Naive thymus-derived CD4-positive, alpha-beta T cell (primary cell): ENCODE measurements at places on chromosomes 2 and 18. TPM values are rescaled to one million over a fixed set of nuclear protein-coding genes. Genes with fewer than 3 reads are reported as not detected.

DLGAP1 gene
- total RNA-seq = not detected

PHOSPHO2 gene
- 6.3 TPM for total RNA-seq

CDK15 gene
- not detected for total RNA-seq

C2orf92 gene
- 21.0 TPM for total RNA-seq

- H3K27me3 ChIP-seq = no peaks in the 10 kb centered on the region
- H3K36me3 ChIP-seq = no peaks in the 10 kb centered on the region
- H3K27ac ChIP-seq = no peak overlapping the region
- H3K4me1 ChIP-seq = no peaks in the 10 kb centered on the region
Observed at GRCh38 chr18:37684183-37684582, 118.6 kb upstream of the CELF4 start.

DNA sequence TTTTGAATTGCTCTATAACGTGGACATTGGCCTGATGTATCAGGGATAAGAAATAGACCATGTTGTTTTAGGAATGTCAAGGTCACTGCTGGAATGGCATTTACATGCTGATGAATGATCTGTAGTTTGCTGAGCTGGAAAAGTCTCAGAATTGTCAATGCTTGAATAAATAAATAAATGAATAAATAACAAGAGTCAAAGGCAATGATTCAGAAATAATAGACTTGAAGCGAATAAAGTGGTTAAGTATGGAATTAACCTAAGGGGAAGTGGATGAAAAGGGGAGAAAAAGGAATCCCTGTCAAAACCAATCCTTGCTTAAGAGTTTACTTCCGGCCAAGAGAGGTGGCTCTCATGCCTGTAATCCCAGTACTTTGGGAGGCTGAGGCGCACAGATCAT, 1620.0 kb downstream of the SUCLG1 start:
- no peaks in the 10 kb centered on the region for H3K4me1 ChIP-seq
- H3K27me3 ChIP-seq = no peaks in the 10 kb centered on the region
- no peaks in the 10 kb centered on the region for H3K36me3 ChIP-seq
- H3K27ac ChIP-seq = no peak overlapping the region
- DNase-seq = no peak
- no peak overlapping the region for H3K4me3 ChIP-seq

DNA sequence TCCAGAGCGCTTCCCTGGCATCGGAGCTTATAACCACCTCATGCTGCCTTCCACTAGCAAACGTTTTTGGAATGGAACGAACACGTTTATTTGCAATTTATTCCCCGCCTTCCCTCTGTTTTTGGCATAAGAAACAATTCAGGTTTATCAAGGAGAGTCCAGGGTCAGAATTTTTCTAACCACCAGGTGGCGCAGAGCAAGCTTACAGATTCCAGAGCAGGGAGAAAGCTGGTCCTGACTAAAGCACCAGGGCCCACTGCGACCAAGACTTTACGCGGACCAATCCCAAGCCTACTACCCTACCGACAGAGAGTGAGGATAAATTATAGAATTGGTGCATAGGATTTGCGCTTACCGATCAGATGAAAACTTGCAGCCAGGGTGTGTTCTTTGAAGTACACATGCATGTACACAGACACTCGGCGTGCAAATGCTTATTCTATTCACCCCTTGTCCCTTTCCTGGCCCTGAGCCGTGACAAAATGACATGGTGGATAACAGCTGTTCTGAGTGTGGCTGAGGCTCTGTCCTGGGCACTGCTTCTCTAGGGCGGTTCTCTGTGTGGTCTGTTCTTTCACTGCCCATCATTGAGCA, 34.7 kb downstream of the NAPG start:
- no peaks in the 10 kb centered on the region for H3K27me3 ChIP-seq
- DNase-seq = peak; percentile 28
- H3K27ac ChIP-seq = no peak overlapping the region
- no peak overlapping the region for H3K4me3 ChIP-seq
- no peaks in the 10 kb centered on the region for H3K4me1 ChIP-seq

DNA sequence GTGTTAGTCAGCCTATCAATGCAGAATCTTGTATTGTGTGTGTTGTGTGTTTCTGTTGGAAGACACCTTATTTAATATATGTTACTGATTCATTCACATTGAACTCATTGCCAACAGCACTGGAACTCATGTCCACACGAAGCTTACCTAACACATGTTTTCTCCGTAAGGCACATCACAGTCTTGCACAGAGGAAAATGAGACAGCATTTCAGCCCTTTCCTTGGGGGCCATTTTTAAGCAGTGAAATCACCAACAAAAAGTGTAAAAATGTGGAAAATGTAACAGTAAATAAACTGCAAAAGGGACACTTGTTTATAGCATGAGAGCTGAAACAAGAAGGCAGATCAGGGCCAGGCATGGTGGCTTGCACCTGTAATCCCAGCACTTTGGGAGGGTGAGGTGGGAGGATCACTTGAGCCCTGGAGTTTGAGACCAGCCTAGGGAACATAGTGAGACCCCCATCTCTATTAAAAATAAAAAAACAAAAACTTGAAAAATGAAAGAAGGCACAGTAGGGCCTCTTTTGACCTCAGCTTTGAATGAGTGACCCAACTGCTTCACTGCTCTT, 306.0 kb downstream of the MYCN start:
- H3K27me3 ChIP-seq = no peaks in the 10 kb centered on the region
- no peaks in the 10 kb centered on the region for H3K36me3 ChIP-seq
- no peaks in the 10 kb centered on the region for H3K4me1 ChIP-seq
- no peak for DNase-seq
- no peak overlapping the region for H3K27ac ChIP-seq
